Renal cortical epithelial cell (primary cell): ENCODE measurements at places on chromosomes 2 and 18. TPM values are rescaled to one million over a fixed set of nuclear protein-coding genes. Genes with fewer than 3 reads are reported as not detected.

GRCh38 chr2:220077488-220077887 lies 450.1 kb downstream of the SLC4A3 start:
- DNase-seq, result no peak

GRCh38 chr2:169439900-169440299 lies 39.4 kb upstream of the BBS5 start:
- no peak for DNase-seq

DNA sequence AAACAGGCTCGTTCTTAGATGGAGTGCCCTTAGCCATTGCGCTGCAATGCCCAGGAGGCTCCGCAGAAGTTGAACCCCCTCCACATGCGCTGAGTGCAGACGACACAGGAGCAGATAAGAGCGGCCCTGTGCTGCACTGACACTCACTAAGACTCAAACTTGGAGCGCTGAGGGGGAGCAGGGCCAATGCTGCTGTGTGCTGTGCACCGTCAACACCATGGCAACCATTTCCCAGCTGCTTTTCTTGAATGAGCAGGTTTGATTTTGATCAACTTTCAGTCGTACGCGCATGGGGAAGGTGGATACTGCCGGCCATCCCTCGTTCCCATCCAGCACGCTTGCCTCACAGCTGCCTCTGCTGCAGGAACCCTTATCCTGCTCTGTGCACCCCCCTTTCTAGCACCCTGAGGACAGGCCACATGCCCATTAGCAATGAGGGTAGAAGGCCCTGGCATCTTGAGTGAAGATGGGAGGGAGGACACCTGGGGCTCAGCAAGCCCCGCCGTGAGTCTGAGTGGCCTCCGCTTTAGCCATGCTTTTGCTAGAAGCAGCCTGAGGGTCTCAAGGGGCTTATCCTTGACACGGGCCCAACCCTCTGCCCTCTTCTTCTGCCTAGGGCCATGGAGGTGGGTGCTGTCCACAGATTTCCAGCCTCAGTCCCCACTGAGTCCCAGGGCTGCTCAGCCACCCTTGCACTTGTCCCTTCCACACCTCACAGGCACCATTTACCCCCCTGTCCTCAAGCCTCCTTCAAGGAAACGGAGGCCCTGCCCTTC lies 271.9 kb downstream of the PHLPP1 start:
- DNase-seq, result no peak

POTEC gene
- 0.52 TPM in 1 of 2 replicates, not detected in the other for total RNA-seq

DNA sequence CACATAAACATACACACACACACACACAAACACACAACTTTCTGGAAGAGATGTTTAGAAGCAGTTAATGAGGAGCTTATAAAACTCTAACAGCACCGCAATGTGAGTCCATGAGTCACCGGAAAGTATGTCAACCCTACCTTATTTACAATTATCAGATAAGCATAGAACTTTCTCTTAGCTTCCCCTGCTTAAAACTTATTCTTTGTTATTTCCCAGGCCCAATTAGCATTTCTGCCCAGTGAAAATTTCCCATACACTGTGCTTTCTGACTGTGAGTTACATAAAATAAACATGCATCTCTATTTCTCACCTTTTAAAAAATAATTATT lies 737.6 kb downstream of the LRP1B start:
- DNase-seq, result peak; percentile 33

- no peak for DNase-seq
Observed at GRCh38 chr18:7607540-7608173, 40.5 kb downstream of the PTPRM start.

DSG4 gene
- total RNA-seq, result not detected in 2 replicates

WIPF1 gene
- total RNA-seq, result 3.0 and 8.6 TPM in 2 replicates

DNA sequence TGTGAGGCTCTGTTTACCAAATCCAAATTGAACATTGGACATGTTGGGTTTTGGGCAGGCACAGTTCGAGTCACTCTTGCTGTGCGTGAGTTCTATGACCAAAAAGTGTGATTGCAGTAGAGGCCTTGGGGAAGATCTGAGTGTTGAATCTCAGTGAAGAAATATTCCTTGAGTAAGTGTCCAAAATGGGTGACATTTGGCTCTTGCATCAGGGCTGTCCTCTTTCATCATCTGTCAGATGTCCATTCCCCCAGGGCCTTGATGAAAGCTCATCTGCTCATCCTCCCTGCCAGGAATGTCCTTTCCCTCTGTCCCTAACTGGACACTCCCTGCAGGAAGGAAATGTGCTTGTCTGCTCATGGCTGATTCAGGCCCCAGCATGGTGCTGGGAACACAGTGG lies 6.4 kb upstream of the SFTPB start:
- no peak for DNase-seq

DNA sequence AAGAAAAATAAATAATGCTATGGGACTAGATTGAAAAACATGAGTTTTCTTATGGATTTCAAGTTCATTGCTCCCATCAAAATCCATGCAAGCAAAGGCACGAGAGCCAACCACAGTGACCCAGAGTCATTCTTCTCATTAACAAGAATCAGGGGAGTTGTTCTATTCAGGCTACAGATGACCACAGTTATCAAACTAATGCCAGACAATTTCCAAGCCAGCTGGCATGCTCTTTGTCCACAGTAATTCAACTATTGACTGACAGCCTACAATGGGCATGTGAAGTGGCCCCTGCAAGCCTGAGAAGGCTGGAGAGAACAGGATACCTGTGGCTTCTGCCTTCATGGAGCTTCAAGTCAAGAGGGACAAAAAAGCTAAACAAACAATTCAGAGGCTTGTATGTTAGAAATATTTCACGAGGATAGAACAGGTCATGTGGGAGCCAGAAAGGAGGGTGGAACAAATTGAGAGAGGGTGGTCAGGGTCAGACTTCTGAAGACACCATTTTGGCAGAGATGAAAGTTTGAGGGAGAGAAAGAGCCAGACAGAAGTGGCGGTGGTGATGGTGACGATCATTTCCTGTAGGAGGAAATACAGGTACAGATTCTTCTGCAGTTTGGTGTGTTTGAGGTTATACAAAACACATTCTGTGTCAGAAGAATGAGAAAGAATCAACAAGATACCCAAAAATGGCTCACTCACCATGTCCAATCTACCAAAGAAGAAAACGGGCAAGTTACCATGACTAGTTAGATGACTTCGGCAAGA lies 732.4 kb downstream of the RNF144A start:
- no peak for DNase-seq

GRCh38 chr2:33142810-33143209 lies 196.1 kb downstream of the LTBP1 start:
- no peak for DNase-seq

DNA sequence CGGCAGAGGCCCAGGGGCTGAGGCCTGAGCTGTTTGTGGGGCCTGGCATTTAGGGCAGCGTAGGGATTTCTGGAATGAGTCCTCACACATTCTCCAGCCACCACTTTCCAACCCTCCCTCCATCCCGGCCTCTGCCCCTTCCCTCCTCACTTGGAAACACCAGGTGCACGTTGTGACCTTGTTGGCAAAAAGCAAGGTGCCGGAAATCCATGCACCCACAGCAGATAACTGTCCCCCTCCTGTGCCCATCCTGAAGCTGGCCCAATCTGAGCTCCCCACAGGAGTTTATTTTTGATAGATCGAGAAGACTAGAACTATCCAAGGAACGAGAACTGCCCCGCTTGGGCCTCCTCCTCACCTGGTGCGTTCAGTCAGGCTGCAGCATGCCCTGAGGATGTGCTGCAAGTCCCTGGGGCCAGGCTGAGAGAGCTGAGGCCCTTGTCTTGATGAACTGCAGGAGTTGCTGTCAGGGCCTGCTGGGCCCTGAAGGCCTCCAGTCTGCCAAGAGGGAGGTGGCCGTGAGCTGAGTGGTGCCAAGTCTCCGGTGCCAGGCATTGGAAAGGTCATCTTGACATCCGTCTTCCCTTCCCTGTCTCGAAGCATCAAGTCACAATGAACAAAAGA lies 55.8 kb downstream of the CTIF start:
- DNase-seq, result no peak

DNA sequence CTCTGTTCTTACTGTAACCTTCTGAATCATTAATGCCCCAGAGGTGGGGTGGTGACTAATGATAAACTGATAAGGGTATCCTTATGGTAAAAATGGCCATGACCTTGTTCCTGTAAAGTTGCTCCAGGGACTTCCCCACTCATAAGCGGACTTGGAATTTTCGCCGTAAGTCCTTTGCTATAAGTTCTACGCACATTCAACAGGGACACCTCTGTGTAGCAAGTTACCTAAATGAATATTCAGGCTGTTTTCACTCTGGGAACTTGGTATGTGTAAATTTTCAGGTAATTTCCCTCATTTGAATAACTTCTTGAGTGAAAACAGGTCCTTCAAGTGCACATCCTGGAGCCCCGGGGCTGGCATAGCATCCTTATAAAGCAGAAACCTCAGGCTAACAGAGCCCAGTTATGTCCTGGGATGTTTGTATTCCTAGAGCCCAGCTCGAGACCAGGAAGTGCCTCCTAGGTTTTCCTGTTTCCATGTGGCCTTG lies 9.4 kb upstream of the AGFG1 start:
- DNase-seq, result peak; percentile 39

SCN9A gene
- total RNA-seq, result 1.0 and 2.8 TPM in 2 replicates

GRCh38 chr2:54508541-54508940 lies 52.4 kb downstream of the SPTBN1 start:
- DNase-seq, result no peak

DNA sequence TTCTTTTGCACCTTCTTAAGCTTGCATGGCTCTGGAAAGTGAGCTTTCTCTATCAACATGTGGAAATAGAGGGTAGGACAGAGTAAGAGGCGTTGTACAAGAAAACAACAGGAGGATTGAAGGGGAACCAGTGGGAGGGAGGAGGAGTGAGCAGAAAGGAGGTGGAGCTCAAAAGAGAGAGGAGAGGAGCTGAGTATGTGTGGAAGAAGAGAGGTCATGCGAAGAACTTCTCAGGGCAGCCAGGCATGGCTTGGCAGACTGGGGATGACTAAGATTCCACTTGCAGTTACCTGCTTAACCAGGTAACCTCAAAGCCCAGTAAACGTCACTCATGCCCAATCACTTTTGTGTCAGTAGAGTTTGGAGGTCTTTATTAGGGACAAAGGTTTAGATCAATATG lies 105.1 kb downstream of the BCL2L11 start:
- DNase-seq, result peak; percentile 53

C18orf32 gene
- total RNA-seq, result 32.0 and 42.2 TPM in 2 replicates

TUBB8B gene
- not detected in 2 replicates for total RNA-seq

TBC1D8 gene
- total RNA-seq, result 12.3 and 22.8 TPM in 2 replicates
